ENCODE measurements at places on chromosomes 7 and 10.

DNA sequence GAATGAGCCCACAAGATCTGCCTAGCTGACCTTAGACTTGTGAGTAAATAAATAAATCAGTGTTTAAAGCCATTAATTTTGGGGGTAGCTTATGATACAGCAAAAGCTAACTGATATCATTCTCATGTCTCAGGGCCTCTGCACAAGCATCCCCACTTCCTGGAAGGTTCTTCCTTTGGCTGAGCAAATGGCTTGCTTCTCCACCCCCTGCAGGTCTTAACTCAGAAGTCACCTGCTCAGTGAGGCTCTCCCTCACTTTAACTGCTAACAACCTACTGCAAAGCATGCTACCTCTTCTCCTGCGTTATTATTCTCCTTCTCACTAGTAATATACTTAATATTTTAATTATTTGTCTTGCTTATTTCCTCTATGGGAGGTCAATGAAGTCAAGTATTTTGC lies 167.3 kb downstream of the TPK1 start:
- DNase-seq, result no peak

GRCh38 chr7:36896956-36897590 lies 172.8 kb upstream of the AOAH start:
- no peak for DNase-seq

DNA sequence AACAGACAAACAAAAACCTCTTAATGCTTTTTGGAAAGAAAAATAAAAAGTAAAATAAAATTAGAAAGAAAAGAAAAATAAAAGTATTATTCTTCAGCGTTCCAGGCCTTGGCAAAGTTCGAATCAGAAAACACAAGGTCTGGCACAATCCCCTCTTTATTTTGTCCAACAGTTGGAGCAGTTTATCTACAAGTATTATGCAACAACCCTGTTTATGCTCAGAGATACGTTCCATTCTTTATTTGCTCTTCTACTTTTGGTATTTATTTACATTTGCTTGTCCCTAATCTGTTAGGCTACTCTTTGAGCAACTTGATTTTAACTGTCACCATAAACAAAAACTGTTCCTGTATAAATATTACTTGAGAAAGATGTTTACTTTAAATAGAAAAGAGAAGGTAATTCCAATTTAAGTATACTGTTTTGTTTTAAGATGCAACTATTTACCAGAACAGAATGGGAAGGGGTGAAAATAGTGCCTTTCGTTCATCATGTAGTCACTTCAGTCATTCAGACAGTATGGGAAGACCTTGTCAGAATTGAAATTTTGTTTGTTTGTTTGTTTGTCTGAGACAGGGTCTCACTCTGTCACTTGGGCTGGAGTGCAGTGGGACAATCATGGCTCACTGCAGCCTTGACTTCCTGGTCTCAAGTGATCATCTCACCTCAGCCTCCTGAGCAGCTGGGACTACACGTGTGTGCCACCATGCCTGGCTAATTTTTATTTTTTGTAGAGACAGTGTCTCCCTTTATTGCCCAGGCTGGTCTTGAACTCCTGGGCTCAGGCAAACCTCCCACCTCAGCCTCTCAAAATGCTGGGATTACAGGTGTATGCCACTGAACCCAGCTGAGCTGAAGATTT lies 5.7 kb downstream of the PDK4 start:
- DNase-seq, result no peak

DNA sequence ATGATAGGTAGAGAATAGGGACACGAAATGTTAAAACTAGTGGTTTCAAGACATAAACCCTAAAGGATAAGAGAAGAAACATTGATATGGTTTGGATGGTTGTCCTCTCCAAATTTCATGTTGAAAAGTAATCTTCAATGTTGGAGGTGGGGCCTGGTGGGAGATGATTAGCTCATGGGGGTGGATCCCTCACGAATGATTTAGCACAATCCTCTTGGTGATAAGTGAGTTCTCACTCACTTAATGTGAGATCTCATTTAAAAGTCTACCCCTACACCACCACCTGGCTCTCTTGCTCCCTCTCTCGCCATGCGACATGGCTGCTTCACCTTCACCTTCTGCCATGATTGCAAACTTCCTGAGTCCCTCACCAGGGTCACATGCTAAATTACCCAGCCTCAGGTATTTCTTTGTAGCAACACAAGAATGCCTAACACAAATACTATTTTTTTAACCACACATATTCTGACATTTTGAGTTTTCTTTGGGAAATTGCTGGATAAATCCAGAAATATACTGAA lies 242.4 kb upstream of the PHF14 start:
- no peak for DNase-seq

DNA sequence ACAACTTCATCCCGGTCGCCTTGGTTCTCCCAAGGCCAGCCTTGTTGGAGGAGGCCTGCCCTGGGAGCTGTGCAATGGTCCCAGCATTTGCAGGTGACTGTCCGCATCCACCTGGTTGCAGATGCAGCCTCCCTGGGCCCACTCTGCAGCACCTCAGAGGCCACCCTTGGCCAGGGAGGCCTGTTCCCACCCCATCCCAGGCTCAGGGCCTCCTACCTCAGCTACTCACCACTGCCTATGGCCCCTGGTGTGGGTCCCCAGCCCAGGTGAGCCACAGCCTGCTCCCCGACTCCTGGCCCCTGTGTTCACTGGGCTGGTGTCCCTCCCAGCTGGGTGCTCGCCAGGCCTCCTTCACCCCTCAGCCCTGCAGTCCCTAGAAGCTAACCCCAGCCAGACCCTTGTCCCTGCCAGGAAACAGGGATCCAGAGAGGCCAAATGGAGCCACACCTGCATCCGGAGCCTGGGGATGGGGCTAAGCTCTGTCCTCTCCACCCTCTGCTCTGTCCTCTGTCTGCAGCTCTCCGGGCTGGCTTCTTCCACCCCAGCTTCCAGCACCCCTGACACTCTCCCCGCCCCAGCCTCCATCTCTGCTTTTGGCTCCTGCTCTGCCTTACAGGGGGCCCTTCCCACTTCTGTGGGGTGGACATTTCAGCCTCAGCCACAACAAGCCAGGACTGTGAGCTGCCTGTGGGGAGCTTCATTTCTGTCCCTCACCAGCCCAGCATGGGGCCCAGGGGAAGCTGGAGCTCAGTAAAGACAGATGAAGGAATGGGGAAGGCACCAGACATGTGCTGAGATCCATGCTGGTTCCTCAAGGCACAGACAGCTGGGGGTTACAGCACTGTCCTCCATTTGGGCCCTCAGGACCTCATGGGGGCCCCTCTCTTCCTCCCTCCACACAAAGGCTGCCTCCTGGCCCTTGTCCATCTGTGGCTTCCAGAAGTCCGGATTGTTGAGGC lies 35.6 kb upstream of the ANTXRL start:
- no peak for DNase-seq

DNA sequence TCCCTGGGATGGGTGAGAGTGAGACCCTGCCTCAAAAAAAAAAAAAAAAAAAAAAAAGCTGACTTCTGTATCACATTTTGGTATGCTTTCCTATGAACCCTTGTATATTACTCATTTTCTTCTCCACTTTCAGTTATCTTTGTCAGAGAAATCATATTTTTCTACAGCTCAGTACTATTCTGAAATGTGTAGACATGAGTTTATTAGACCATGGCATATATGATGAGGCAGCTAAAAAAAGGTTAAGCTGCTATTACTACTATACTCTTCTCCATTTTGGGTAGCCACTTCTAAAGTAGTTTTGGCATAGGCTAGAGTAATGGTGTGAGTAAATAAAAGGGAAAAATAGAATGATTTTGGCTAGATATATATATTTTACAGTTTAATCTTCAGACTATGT lies 53.4 kb downstream of the MLLT10 start:
- DNase-seq, result no peak

DNA sequence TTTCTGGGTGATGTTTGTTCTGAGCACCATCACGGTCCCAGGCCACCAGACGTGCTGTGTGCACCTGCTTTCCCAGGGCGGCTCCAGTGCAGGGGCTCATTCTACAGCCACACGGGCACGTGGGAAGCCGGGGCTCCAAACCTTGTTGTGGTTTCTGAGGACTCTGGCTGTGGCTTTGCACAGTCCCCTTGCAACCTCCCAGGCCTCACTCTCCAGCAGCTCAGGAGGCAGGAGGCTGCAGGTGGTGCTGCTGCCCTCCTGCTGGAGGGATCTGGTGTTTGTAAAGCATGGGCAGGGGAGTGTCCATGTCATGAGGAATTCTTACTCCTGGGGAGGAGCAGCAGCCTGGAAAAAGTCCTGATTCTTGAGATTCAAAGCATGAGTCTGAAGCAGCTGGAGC lies 54.3 kb downstream of the INSYN2A start:
- DNase-seq, result no peak

DNA sequence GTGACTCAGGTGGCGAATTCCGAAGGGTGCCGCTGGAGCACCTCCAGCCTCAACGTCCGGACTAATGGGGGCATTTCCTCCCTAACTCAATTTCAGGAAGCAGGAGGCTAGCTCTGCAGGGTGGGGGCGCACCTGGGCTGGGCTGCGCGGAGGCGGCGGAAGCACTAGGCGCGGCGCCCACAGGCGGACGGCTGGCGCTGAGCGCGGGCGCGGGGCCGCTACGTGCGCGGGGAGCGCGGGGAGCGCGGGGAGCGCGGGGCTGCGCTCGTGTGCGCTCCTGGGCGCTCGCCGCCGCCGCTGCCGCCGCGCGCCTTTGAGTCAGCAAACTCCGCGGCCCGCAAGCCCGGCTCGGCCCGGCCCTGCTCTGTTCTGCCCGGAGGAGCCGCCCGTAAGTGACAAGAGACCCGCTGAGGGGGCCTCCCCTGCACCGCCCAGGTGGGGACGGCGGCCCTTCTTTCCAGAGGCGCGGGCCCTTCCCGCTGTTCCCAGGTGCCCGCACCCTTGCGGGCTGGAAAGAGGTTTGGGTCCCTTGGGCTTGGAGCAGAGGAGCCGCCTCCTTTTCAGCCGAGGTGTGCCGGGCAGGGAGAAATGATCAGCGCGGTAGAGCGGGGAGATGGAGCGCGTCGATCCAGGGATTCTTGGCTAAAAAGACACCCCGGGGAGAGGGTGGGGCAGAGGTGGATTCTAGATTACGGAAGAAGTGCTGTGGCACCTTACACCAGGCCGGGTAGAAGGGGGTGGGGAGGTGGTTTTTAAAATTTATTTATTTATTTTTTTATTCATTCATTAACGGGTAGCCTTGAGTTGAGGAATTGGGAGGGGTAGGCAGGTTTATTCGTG lies at the start of gene SNX10:
Gene SNX10 (plus strand): TSS at position 164 of the 840 bp plus-strand sequence. CDS start 54,581 bp downstream, outside the sequence.
- no peak for DNase-seq

- no peak for DNase-seq
Measured at GRCh38 chr10:103894441-103894864, 23.5 kb downstream of the STN1 start.

DNA sequence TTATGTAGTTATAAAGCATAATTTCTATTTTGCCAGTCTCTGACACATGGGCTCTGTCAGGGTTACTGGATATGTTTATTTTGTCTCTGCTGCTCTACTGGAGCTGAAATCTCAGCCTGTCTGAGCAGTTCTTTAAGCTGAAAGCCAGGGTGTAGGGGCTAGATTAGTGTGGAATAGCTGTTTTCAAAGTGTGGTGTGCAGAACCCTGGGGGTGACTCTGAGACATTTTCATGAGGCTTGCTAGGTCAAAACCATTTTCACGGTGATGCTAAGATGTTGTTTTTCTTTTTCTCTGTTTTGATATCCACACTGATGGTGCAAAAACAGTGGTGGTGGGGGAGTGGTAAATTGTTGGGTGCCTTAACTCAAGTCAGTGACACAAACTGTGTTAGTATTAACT lies 45.5 kb downstream of the CREM start:
- no peak for DNase-seq

DNA sequence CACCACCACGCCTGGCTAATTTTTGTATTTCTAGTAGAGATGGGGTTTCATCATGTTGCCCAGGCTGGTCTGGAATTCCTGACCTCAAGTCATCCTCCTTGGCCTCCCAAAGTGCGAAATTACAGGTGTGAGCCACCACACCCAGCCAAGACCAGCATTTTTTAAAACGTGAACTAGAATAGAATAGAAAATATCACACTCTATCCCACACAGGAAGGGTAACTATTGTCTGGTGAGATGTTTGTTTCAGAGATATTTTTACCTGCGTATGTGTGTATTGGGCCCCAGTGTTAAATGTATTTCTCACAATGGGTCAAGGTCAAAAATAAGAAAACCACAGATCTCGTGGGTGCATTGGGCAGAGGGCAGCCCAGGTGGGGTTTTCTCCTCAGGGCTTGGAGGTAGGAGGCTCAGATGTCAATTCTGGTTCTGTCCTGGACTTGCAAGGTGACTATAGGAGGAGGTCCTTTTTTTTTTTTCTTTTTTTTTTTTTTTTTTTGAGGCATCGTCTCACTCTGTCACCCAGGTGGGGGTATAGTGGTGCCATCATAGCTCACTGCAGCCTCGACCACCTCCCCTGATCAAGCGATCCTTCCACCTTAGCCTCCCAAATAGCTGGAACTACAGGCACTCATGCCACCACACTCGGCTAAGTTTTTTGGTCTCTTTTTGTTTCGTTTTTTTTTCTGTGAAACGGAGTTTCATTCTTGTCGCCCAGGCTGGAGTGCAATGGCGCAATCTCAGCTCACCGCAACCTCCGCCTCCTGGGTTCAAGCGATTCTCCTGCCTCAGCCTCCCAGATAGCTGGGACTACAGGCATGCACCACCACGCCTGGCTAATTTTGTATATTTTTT lies 19.0 kb downstream of the SH2B2 start:
- no peak for DNase-seq

GRCh38 chr10:129660569-129660968 lies 193.5 kb downstream of the MGMT start:
- DNase-seq, result no peak

DNA sequence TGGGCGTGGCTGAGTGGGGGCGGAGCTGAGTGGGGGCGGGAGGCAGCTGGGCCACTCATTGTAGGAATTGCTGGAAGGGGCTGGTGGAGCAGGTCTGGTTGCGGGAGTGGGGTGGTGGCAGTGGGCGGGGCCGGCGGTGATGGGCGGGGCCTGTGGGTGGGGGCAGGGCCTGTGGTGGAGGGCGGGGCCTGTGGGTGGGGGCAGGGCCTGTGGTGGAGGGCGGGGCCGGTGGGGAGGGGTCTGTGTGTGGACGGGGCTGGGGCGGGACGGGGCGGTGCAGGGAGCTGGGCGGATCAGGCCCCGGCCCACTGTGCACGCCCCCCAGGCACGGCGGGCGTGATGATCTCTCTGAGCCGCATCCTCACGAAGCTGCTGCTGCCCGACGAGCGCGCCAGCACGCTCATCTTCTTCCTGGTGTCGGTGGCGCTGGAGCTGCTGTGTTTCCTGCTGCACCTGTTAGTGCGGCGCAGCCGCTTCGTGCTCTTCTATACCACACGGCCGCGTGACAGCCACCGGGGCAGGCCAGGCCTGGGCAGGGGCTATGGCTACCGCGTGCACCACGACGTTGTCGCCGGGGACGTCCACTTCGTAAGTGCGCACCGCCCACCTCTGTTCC lies 14.0 kb downstream of the SLC29A4 start:
- DNase-seq, result no peak

DNA sequence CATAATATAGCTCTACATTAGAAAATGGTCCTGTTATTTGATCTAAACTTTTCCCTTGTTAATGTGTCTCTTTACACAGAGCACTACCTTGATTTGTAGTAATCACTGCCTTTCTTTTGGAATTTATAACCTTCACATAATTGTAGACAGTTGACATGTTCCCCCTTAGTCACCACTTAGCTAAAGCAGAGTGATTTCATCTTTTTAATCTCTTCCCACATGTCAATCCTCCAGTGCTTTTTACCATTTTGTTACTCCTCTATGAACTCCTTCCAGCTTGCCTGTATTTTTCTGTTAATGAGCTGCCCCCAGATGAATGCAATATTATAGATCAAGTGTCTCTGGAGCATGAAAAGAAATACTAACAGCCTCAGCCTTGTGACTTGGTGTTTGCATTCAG lies 2.6 kb upstream of the PPP1R3A start:
- no peak for DNase-seq

Data from GOT3 (cell line).